Mucosa of gallbladder (tissue), 1 donor: ENCODE measurements at places on chromosomes 5 and 9.

DNA sequence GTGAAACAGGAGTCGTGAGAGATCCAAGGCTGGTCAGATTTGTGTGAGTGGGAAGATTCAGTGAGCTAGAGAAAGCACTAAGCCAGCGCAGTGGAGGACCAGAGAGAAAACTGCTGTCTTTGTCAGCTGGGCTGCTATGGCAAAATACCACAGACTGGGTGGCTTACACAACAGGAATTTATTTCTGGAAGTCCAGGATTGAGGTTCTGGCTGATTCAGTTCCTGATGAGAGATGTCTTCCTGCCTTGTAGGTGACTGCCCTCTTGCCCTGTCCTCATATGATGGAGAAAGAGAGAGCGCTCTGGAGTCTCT, 24.2 kb upstream of the ANKRD33B start:
- DNase-seq, result no peak

DNA sequence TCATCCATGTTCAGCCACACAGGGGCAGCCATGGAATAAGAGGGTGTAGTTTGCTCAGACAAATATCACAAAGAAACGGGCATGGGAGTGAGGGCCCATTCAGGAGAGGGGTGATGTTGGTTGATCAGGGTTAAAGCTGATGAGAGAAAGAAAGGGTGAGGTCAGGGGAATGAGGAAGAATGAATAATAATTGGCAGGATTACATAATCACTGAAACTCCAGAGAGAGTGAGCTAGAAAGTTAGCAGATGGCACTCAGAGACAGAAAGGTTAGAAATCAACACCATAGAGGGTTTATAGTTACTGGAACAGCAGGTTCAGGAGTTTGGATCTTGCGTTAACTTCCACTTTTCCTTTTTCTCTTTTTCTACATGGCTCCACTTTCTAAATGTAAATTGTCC, 113.9 kb downstream of the TAF11L14 start:
- DNase-seq, result no peak

- DNase-seq, result no peak
Observed at GRCh38 chr5:10660135-10660534, 96.3 kb downstream of the ANKRD33B start.

- no peak for DNase-seq
Observed at GRCh38 chr9:26567976-26568375, 324.6 kb downstream of the CAAP1 start.

DNA sequence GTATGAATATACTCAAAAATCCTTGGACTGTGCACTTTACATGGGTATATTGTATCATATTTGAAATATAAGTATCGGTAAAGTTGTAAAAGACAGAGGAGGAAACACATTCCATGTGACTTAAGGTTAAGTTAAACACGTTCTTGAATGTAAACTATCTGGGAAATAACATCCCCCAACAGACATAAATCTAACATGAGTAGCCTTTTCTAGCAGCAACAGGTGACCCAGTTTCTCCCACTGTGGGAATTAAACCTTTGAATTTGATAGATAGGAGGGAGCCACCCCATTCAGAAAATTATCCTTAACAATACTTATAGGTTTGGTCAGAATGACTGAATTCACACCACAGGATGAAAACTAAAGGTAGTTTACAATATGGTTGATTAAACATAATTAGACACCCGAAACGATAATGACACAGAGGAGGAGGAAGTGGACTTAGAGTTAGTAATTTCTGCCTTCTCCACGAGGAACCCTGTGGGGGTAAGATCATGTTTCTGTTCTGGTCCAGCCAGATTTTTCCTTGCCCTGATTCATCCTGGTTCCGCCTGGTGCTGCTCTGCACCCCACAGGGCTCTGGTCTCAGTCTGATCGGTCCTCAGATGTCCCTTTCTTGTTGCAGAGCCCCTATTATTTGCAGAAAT, 84.6 kb upstream of the DNAH5 start:
- DNase-seq, result no peak

GRCh38 chr9:5025416-5025815, 40.3 kb downstream of the JAK2 start:
- DNase-seq, result no peak

DNA sequence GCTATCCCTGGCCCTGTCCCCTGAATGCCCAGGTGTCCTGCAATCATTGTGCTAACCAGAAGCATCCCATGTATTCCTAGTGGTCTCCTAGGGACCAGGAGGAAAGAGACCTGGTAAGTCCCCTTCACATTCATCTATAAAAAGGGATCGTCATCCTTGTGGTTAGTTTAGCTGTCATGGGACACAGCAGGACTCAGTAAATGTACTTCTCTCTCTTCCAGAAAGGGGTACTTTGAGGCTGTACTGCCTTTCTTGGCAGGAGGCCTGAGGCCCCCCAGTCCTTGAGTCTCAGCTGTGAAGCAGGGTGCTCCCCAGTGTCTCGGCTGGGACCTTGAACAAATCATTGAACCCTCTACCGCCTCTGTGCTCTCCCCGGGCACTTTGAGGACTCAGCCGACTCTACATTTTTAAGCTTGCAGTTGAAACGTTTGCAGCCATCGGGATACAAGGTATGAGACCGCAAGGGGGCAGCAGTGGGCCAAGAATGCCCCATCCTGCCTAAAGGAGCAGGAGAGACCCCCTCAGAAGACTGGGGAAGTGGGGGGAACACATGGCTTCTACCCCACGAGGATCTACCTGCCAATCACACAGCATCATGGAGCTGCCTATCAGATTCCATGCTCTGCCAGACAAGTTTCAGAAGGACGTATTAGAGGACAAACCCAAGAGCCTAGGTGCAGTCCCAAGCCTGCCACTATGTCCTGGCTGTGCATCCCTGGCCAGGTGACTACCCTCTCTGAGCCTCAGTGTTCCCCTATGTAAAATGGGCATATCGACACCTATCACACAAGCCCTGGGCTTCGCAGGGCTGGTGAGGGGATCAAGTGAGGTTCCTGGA, 2.4 kb upstream of the PHYKPL start:
- DNase-seq, result peak; percentile 78

DNA sequence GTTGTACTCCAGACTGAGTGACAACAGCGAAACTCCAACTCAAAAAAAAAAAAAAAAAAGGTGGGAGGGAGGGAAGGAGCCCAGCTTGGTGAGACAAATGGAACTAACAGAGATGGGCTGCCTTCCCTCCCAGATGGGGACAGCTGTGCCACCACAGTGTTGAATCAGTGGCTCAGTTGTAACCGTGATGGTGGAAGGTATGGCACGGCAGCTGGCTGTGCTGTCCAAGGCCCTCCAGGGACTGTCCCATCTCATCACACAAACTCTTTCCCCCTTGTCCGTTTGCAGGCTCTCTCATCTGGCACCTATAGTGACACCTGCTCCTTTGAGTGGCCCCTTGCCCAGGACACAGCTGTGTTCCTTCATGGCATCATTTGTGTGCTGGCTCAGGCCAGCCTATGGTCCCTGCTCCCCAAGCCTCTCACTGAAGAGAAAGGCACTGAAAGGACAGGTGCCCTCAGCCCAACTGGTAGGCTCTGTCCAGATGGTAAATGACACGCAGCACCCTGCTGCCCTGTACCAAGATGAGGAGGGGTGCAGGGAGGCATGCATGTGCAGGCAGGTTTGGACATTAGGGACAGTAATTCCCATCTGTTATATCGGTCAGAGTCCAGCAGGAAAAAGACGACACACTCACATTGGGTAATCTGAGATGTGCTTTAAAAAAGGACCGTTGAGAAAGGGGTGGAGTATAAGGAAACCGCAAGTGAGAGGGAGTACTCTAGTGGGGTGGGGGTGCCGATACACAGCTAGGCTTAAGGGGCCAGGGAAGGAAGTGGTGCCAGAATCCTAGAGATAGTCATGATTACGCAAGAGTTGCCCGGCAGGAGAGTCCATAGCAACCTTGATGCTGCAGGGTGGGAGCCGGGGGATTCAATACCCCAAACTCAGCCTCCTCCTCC, 4.3 kb downstream of the SMIM33 start:
- no peak for DNase-seq

GRCh38 chr9:124818431-124819281, 34.6 kb upstream of the WDR38 start:
- no peak for DNase-seq

DNA sequence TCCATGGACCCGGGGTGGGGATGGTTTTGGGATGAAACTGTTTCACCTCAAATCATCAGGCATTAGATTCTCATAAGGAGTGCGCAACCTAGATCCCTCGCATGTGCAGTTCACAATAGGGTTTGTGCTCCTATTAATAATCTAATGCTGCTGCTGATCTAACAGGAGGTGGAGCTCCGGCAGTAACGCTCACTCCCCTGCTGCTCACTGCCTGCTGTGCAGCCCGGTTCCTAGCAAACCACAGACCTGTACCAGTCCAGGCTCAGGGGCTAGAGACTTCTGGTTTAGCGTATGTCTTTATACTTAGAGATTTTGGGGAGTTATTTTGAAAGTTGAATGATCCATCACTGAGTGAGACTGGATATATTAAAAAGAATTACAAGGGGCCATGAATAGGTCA, 50.2 kb downstream of the RICTOR start:
- DNase-seq, result no peak

DNA sequence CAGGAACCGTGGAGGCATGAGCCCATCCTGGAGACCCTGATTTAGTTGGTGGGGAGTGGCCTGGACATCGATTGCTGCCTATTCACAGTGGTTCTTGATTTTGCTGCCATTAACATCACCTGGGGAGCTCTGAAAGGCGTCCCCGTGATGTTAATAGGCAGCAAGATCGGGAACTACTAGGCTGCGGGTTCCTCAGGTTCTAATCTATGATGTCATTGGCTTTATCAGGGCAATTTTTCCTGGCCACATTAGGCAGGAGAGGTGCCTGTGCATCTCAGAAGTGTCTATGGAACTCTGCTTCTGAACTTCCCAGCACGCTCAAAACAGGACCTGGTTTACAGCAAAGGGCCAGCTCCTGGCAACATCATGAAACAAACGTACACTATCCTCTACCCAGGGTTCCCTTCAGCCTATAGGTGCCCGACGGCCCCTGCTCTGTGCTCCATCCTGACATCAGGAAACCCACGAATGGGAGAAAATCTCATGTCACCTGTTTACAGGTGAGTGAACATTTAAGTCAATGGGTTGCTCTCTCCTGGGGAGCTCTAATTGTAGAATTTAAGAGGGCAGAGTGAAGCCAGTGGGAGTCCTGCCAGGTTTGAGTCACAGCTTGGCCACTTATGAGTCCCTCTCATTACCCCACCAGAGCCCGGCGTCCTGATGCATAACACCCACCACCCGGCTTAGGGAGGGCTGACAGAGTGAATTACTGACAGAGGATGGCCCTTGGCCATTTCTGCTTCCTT, 49.4 kb downstream of the ROPN1L start:
- DNase-seq, result no peak

DNA sequence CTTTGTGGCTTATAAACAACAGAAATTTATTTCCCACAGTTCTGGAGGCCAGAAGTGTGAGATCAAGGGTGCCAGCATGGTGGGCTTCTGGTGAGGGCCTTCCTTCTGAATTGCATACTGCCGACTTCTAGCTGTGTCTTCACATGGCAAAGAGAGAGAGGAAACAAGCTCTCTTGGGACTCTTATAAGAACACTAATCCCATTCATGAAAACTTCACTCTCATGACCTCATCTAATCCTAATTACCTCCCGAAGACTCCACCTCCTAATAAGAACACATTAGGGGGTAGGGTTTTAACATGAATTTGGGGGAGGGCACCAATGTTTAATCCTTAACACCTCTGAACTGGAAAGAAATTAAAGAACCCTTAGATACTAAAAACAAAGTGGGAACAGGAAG, 75.9 kb upstream of the MINAR2 start:
- no peak for DNase-seq

DNA sequence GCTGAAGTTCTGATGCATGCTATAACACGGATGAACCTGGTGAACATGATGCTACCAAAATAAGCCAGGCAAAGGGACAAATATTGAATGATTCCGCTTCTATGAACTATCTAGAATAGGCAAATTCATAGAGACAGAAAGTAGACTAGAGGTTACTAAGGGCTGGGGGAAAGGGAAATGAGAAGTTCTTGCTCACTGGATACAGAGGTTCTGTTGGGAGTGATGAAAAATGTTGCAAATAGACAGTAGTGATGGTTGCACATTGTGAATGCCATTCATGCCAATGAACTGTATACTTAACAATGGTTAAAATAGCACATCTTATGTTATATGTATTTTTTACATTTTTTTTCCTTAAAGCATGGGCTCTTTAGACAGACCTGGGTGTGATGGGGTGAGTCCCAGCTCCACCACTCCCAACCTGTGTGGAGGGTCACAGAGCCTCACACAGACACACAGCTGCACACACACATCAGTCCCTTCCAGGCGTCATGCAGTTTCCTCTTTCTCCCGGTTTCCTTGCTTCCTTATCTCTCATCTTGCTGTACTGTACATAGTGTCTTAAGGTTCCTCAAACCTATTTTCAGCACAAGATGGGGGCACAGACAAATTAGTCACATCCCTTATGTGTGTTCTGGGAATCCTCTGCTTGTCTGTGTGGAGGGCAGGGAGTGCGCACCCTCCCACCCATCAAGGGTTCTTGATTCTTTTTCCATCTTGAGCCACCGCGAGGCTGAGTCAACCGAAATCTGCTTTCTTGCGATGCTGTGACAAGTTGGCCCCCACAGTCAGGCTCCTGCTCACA, 192.9 kb downstream of the CRB2 start:
- DNase-seq, result no peak

GRCh38 chr9:137250329-137251193, 525 bp upstream of the STPG3 start:
- DNase-seq, result no peak

DNA sequence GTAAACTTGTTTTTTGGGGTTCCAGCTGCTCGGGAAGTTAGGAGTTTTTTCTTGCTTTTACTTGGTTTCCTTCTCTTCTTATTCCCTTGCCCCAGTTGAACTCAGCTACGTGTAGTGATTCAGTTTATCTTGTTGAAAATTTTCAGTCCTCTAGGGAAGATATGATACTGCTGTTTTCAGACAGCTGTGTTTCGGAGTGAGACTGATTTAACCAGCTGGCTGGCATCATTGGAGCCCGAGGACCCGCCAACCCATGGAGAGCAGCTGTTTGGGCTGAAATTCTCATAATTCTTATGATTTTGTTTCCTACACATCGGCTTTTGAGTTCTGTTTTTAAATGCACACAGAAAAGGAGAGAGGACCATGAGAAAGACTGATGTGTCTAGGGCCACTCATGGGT, 271.5 kb downstream of the NR3C1 start:
- no peak for DNase-seq

GRCh38 chr9:116390303-116391228, 237.0 kb downstream of the PAPPA start:
- DNase-seq, result no peak

DNA sequence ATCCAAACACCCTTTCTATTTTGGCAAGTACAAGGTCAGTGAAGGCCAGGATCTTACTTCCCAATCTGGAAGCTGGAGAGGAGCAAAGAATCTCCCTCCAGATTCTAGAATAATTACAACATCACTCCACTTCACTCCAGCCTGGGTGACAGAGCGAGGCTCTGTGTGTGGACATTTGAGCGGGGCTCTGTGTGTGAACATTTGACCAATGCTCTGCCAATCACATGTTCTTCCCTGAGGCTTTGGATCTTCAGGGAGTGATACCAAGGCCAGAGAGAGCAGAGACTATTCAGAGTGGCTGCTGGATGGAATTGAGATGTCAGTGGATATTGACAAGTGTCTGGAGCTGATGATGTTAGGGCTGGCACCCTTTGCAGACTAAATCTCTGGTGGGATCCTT, 24.7 kb upstream of the ANKRD34B start:
- no peak for DNase-seq
